ENCODE measurements at places on chromosomes 16 and 17.

GRCh38 chr16:72018470-72018869 is 9.9 kb downstream of the DHODH start:
- DNase-seq, result no peak

- no peak for DNase-seq
Measured at GRCh38 chr17:68592682-68593641, 8.2 kb downstream of the FAM20A start.

DNA sequence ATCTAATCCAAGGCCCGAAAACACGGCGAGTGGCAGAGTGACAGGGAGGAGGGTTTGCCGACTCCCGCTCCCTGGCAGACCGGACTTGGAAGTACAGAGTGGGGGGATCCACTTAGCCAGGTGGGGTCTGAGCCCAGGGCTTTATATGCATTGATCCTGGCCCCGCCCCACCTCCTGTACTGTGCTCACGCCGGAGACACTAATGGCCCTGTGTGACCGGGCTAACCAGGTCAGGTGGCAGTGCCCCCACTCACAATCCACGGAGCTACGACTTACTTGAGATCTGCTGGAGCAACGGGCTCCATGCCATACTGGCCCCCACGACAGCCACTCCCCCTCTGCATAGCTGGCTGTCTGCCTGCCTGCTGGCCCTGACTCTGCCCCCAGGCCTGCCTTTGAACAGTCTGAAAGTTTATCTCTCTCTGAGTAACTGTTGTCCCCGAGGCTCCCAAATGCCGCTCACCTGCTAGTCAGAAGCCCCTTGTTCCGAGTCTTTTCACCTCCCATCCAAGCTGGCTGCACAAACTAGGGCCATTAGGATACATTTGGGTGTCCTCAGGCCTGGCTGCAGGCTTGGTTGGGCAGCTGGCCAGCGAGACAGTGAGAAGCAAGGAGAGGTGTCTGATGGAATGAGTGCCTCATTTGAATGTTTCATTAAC is 28.0 kb downstream of the CACNA1G start:
- no peak for DNase-seq

DNA sequence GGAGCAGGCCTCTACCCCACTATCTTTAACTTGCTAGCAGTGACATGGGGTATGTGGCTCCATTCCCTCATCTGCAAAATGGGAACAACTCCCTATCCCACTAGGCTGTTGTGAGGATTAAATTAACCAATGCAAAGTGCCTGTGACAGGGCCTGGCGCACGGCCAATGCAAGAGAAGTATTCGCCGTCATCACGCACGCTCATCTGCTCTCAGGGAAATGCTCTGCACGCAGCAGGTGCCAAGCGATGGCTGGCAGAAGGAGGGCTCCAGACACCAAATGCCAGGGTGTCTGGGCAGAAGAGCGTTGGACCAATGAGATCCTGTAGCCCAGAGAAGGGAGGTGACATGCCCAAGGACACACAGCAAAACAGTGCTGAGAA is 17.3 kb downstream of the FAM83G start:
- no peak for DNase-seq

DNA sequence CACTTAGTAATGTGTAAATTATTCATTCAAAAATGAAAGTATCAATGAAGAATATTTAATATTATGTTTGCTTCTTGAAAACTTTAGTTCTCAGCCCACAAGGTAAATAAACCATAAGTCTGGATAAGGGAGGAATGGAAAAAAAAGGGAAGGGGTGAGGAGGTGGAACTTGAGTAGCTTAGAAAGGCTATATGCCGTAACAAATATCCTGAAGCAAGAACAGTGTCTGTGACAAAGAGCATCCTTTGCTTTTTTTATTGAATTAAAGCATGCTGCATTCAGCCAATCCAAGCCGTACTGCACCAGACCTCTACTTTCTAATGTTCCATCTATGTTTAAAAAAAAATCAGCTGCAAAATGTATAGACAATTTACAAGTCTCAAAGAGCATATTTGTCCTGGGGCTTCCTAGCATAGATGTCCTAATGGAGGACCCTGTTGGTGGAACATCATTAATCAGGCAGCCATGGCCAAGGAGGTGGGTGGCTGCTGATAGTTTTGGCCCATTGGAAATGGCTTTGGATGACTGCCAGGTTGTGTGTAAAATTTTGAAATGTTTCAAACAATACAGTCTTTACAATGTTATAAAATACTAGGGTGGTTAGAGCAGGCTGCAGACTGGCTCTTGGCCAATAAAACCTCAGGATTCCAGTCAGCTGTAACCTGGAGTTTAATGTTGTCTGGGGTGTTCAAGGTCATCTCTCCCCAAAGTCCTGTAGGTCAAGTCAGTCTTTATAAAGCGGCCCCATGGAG is 895.8 kb upstream of the SOX9 start:
- no peak for DNase-seq

GRCh38 chr16:28932339-28933141 is 769 bp downstream of the CD19 start:
- no peak for DNase-seq

DNA sequence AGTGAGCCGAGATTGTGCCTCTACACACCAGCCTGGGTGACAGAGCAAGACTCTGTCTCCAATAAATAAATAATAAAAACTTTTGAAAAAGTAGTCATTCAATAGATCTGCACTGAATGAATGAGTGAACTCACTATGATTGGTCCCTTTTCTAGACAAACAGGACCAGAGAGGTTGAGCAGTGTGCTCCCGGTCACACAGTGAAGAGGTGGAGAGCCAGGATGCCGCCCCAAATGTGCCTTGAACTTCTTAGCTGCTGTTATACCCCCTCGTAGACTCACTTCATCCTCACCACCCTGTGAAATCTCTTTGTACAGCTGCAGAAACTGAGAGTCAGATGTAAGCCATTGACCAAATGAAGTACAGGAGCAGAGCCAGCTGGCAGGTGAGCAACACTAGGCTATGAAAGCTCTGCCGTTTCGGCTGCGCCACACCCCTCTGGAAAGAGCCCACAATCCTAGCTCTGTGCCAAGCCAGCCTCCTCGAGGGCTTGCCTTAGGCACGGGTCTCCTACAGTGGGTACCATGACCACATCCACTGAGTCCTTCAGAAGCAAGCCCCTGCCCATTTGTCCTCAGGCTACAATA is 7.8 kb upstream of the KIAA0513 start:
- no peak for DNase-seq

DNA sequence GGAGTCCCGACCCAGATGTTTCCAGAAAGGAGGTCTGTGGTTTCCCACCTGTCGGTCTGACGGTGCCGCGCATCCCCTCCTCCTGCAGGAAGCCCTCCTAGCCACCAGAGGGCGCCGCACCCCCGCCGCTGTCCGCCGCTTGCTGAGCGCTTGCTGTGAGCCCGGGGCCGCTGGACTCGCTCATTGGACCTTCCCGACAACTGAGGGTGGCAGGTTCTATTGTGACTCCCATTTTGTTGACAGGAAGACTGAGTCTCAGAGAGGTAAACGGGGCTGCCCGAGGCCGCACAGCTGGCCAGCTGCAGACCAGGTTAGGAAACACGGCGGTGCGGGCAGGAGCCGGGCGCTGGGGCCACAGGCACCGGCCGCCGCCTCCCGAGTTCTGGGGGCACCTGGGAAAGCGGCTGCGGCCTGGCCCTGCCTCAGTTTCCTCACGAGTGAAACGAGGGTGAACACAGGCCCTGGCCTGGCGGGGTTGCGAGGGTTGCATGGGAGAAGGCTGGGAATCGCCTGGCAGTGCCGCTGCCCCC is 191.1 kb upstream of the CIBAR2 start:
- DNase-seq, result no peak

DNA sequence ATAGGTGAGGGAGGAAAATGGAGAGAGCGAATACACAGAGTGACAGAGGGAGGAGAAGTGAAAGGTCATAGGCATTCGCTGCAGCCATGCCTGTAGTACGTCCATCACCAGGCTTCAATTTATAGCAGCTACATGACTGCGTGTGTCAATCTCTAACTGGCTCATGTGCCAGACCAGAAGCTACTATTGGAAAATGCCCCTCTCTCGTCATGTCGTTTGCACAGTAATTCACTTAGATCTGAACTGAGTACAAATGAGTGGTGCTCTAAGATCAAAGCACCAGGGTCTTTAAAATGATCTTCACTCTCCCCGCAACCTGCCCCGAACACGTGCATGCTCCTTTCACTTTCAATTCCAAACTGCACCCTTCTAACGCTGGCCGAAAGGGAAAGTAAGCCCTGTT is 51.3 kb downstream of the ADCY9 start:
- no peak for DNase-seq

GRCh38 chr17:28704219-28704858 is 7.3 kb downstream of the PROCA1 start:
- no peak for DNase-seq

DNA sequence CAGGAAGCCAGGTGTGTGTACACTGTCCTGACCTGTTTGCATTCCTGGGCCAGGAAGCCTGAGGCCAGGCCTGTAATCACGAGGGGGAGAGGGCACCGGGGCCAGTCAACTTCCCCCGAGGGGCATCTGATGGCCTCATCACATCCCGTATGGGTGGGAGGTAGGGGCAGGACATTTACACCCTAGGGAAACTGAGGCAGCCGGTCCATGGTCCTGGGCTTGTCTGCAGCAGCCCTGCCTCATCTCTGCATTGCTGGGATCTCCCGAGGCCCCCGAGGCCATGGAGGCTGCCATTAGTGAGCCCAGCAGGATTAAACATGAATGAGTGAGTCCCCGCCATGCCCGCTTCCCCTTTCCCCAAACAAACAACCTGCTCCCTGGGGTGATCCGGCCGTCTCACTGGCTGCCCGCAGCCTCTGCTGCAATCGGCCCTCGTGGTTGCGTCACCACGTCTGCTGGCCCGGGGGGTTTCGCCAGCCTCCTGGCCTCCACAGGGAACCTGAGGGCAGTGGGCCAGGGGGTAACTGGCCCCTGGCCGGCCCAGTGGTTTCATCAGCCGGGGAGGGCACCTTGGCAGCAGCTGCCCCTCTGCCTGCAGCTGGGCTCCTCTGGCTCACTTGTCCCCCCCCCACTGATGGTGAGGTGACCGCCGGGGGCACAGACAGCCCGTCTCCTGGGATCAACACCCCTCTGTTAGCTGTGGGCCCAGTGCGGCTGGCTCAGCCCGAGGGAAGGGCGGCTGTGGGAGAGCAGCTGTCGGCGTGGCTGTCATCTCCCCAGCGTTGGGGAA is 88.3 kb upstream of the GSE1 start:
- DNase-seq, result no peak

DNA sequence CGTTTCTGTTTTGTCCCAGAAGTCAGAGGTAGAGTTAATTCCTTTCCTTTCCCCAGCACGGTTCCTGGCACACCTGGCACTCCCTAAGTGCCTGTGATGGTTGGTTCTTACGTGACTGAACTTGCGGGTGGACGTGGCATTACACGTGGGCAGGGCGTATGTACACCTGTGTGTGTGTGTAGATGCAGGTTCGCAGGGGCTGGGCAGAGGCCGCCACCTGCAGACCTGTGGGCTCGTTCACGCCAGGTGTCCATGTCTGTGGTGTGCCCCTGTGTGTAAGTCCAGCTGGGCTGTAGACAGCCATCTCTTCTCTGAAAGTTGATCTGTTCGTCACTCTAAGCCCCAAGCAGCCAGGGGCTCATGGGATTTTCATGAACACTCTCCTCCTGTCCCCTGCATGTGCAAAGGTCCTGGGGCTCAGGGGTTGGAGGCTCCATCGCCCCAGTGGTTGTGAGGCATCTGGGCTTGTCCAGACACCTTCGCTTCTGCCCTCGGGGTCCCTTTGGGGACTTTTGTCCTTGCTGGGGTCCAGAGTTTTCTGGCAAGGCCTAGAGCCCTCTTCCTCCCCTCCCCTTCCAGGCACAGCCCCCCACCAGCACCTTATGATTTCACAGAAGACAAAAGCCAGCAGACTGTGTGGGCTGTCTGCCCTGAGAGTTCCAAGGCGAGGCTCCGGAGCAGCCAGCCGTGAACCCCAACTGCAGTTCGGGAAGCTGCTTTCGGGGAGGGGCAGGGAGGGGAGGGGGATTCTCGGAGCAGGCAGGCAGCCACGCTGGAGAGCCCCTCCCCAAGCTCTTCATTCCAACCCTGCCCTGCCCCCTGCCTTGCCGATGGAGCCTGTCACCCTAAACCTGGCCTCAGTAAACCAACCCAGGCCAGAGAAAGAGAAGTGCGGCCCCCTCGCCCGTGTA is 5.4 kb upstream of the FSCN2 start:
- DNase-seq, result no peak

DNA sequence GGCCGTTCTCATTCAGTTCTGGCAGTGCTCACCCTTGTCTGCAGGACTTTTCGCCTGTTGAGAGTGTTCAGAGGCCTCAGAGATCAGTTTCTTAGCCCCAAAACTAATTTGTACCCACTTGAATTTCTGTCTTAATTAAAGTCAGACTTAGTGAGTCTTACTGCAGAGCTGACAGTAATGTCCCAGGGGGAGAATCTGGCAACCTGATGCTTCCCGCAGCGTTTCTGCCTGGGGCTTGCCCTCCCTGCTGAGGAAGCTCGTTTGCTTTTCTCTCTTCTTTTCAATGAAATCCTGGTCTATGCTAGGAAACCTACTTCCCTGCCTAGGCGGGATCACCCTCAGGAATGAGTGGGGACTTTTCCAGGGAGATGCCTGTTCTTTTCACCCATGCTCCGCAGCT is 25.3 kb downstream of the DBNDD1 start:
- no peak for DNase-seq

- DNase-seq, result peak; percentile 94
Measured at GRCh38 chr16:85615014-85615851, 2.1 kb downstream of the GSE1 start.

- DNase-seq, result no peak
Measured at GRCh38 chr17:56305007-56305406, 151.7 kb downstream of the ANKFN1 start.

GRCh38 chr17:79221597-79221996 is 147.0 kb downstream of the ENGASE start:
- DNase-seq, result no peak

DNA sequence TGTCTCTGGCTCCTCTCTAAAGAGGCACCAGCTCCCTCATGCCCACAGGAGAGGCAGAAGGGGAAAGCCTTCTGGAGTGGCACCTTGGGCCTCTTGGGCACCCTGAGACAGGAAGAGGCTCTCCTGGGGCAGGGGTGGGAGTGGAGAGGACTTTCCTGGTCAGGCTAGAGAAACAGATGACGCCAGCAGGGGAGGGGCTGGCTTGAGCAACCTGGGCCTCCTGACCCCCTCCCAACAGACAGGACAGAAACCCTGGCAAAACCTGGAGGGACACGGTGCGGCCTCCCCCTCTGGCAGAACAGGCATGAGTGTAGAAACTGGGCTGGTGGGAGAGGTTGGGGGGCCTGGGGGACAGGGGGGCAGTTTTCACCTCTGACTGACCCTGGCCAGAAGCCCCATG is 6.1 kb downstream of the SMIM5 start:
- no peak for DNase-seq

GRCh38 chr17:8417806-8418205 is 17.9 kb upstream of the NDEL1 start:
- DNase-seq, result no peak

- no peak for DNase-seq
Measured at GRCh38 chr17:79126139-79126538, 51.5 kb downstream of the ENGASE start.

All from epithelial cell of prostate (primary cell).